ENCODE measurements at places on chromosomes 16 and 17. TPM values are rescaled to one million over a fixed set of nuclear protein-coding genes. Genes with fewer than 3 reads are reported as not detected.

SAT2 gene
- 36.2 TPM for total RNA-seq

PLCG2 gene
- 1.8 TPM for total RNA-seq

KRT36 gene
- total RNA-seq, result not detected

TSNAXIP1 gene
- total RNA-seq, result 0.65 TPM

CDK3 gene
- 3.3 TPM for total RNA-seq

All from foreskin keratinocyte (primary cell).